Stomach (tissue), 19 donors: ENCODE measurements at places on chromosomes 6 and 20. TPM values are rescaled to one million over a fixed set of nuclear protein-coding genes. Genes with fewer than 3 reads are reported as not detected.

PHACTR2 gene
- 126 TPM for total RNA-seq

HLA-DPB1 gene
- total RNA-seq: not detected

TRIM40 gene
- not detected for total RNA-seq

PDE10A gene
- not detected for total RNA-seq

STK4 gene
- total RNA-seq: 22.2 TPM

SMOC2 gene
- 56.7 TPM for total RNA-seq

GTSF1L gene
- total RNA-seq: not detected

GRM1 gene
- not detected for total RNA-seq

GNAS-AS1 gene
- total RNA-seq: 2.6 TPM

RBPJL gene
- total RNA-seq: not detected

AMD1 gene
- 57.6 TPM for total RNA-seq

NRN1 gene
- 4.2 TPM for total RNA-seq

NKAIN2 gene
- total RNA-seq: not detected

HLA-DQA1 gene
- total RNA-seq: not detected

NHLRC1 gene
- 1.1 TPM for total RNA-seq

HLA-DMA gene
- 77.4 TPM for total RNA-seq

DNA sequence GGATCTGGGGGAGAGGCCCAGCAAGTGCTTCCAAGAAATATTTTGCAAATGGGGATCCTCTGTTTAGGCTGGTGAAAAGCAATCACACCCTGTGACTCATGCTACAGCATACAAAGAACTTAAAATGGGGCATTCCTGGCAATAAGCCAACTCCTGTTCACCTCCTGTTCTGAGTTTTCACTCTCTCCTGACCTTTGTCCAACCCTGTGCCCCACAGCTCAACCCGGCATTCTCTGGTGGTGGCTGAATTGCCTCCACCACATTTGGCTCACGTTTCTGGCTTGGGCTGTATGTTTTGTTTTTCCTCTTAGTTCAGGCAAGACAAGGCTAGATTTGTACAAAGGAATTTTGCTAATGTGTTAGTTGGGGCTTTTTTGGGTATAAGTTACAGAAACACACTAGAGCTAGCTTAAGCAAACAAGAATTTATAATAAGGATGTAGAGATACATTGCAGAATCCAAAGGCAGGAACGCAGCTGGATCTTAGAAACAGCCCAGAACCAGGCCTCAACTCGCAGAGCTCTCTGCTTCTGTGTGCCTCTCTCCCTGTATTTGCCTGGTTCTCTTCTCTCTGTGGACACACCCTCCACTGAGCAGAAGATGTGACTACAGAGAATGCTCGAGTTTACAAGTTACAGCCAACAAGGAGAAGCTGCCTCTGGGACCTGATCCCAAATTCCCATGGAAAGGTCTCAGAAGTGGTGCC, 9.4 kb downstream of the ABCC10 start:
- DNase-seq: peak; percentile 92

GRCh38 chr6:98292810-98293209, 541.6 kb upstream of the POU3F2 start:
- DNase-seq: peak; percentile 1

DNA sequence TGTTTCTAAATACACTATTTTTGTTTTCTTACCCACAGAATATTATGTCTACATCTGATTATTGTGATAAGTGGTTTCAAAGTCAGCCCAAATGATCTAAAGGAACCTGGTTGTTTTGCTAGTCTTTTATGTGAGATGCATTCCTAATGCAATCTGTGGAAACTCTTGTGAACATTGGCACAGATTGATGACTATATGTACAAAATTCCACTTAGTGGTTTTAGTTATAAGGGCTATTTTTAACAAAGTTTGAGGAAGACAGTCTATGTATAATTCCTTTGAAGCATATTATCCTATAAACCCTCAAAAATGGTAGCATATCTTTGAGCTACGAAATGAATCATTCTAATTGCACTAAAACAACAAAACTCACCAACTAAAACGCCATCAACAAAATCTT, 140.9 kb downstream of the GRIK2 start:
- no peak for DNase-seq

GRCh38 chr6:159044899-159045727, at the start of gene TAGAP:
Gene TAGAP (minus strand): TSS chr6:159044991. CDS start chr6:159044146, 845 bp downstream.
- peak; percentile 70 for DNase-seq

- DNase-seq: no peak
These were observed 266.0 kb downstream of the CDKAL1 start for GRCh38 chr6:20800229-20800628.

DNA sequence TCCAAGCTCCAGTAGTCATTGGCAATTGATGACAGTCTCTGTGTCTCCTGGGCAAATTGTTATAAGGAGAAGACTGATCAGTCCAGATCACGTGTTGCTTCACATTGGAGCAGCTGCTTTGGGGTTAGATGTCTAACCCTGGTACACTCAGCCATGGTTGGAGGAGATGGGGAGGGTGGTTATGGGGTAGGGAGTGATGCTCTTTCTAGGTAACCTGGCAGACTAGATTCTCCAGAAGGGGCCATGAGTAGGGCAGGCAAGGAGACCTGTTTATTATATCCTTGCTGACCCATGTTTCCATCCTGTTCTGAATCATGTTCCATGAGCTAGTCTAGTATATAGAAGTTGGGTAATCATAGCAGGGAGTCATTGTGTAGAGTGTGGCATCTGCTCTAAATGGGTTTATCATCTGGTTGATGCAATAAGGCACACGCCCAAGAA, 50.8 kb upstream of the BACH2 start:
- DNase-seq: no peak

GRCh38 chr6:15560713-15561112, 102.1 kb downstream of the DTNBP1 start:
- no peak for DNase-seq

GRCh38 chr6:45917439-45917838, 98.2 kb downstream of the CLIC5 start:
- no peak for DNase-seq

DNA sequence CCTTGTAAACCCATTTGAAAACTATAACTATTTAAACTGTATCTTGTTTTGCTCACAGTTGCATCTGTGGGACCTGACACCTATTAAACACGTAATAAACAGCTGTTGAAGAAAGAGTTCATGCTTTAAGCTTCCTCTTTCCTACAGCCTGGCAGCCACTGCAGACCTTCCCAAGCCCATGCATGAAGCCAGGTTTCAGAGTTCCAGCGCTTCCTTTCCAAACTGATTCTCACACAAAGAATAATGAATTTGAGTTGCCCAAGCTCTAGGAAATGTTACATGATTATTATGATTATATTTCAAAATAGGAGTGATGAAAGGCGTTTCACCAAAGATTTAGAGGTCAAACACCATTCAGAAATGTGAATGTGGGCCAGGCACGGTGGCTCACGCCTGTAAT, 3.7 kb downstream of the AGPAT4 start:
- no peak for DNase-seq

DNA sequence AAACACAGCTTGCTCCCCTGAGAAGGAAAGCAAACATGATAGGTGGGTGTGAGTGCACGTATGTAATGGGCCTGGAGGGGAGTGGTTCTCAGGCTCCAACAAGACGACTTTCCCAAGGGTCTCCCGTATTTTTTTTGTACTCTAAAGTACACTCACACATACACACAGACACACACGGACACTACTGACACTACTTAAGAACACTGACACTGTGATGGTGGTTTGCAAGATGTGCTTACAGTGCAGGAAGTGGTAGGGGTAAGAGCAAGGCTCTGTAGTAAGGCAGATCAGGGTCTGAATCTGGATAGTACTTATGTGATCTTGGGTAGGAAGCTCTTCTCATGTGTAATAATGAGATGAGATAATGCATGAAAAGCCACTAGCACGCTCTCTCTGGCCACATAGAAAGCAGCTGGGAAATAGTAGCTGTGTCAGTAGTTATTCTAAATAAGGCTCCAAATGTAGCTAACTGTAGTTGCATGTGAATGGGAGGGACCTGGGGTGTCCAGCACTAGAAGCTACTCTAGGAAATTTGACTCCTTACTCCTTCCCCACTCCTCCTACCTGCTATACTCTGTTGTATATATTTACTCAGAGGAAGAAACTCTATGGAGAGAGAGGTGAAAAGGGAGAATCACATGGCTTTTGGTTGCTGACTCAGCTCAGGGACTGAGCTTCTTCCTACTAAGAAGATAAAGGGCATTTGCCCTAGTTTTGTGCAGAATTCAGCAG, 8.4 kb upstream of the ZBTB24 start:
- DNase-seq: peak; percentile 39

GRCh38 chr6:75932067-75932466, 140.4 kb downstream of the IMPG1 start:
- DNase-seq: peak; percentile 47

- DNase-seq: no peak
These were observed 37.7 kb downstream of the ADGRF1 start for GRCh38 chr6:47004463-47004862.

DNA sequence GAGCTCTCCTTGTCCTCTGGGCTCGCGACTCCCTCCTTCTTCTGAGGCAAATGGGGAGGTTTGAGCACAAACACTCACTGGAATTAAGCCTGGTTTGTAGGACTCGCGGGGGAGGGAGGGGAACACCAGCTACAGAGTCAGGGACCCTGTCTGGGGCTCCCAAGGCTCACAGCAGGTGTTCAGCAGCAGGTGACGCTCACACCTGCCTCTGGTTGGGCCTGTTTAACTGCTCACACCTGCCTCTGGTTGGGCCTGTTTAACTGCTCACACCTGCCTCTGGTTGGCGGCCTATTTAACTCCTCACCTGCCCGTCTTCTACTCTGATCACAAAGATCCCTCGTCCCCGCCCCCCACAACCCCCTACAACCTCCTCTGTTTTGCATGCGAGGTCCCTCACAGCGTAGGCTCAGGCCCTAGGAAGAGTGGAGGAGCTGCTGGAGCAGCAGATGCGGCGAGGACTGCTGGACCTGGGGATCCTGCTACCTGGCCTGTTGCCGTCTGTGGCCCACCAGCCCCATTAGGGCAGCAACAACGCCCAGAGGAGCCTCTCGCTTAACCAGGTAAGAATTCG, 181.9 kb downstream of the ERMARD start:
- DNase-seq: peak; percentile 70

- no peak for DNase-seq
These were observed 16.1 kb upstream of the SERPINB1 start for GRCh38 chr6:2857580-2858337.

GRCh38 chr20:22802296-22802695, 217.9 kb upstream of the FOXA2 start:
- no peak for DNase-seq

DNA sequence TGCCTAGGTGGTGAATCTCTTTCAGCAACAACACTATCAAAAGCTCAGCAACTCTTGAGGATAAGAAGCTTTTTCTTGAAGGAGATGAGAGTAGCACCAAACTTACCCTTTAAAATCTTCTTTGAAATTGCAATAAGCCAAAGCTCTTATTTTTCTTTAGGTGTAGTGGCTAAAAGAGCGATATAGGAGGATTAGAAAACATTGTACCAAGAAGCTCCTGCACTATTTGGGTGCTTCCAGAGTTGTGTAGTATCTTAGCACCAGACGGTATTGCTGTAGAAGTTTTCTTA, 1.2 kb downstream of the FUT9 start:
- no peak for DNase-seq

DNA sequence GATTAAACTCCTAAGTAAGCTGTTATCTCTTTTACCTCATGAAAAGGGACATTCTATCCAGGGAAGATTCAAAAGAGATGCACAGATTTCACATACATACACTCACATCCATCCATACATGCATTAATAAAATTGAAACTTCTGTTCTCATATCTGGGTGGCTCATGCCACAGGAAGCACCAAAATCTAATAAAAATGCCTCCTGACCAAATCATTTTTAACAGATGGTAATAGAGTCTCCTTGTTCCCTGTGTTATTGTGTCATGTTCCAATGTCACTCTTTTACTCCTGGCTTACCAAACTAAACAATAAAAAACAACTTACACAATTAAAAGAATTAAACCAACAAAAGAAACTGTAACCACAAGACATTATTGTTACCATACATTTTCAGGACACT, 742.1 kb upstream of the MANEA start:
- no peak for DNase-seq

DNA sequence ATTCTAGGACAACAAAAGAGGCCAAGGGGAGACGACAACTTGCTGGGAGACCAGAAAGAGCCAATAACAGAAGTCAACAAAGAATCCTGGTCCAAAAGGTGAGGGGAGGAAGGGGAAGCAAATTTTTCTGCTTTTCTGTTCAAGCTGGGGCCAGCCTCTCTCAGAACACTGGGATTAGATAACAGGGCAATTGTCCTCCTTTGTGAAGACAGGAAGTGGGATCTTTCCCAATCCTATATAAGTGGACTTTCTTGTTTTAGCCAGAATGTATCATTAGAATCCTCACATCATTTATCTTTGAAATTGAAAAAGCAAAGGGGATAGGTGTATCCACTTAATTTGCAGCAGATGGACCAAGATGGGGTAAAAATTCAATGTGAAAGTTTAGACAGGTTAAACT, 101.2 kb upstream of the COL21A1 start:
- no peak for DNase-seq

- DNase-seq: no peak
These were observed 414.4 kb upstream of the PLCB4 start for GRCh38 chr20:8654486-8654885.

DNA sequence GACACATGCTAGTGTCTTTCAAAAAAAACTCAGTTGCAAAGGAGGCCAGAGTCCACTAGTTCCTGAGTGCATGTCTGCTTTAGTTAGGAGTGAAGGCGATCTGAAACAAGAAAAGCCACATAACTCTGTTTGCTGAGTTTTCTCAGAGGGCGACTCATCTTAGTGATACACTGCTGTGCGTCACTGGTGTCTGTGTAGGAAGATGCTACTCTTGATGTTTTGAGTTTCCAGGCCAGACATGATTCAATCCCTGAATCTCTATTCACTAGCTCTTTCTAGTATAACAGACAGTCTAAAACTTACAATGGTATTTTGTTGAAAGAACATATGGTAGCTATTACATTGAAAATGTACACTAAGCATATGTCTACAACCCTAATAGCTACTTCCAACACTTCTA, 60.9 kb downstream of the GFRAL start:
- DNase-seq: no peak

GRCh38 chr6:91694016-91694654, 1107.3 kb upstream of the MAP3K7 start:
- DNase-seq: no peak

DNA sequence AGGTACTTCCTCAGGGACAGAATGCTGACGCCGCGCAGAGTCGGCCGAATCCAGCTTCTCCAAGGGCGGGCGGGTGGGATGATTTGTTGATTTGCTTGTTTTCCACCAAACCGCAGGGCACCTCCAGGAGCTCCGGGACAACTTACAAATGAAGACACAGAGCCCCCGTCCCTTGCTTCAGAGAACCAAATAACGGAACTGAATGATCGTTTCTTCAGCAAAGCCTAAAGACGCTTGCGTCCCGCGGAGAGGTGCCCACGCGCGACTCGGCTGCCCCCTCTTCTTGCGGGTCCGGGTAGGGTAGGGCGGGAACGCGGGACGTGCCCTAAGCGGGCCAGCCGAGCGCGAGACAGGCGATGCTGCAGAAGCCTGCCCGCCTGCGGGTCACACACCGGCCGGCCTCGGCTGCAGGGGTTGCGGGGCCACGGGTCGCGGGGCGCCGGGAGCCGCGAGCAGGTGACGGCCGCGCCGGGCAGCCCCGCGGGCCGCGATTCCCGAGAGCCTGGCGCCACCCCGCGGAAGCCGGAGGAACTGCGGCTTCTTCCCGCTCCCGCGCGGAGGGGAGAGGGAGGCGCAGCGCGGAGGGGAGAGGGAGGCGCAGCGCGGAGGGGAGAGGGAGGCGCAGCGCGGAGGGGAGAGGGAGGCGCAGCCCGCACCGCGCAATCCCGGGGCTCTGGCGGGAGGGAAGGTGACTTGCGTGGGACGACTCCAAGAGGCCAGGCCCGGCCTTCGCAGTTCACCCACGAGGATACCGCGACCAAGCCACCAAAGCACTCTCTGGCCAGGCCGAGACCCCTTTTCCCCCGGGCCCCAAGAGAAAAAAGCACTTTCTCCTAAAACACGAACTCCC, 7.7 kb upstream of the FOXF2 start:
- DNase-seq: peak; percentile 69

GRCh38 chr6:121236984-121237383, 97.3 kb downstream of the TBC1D32 start:
- no peak for DNase-seq
